ENCODE measurements at places on chromosomes 7 and 10. TPM values are rescaled to one million over a fixed set of nuclear protein-coding genes. Genes with fewer than 3 reads are reported as not detected.

Gene FOXK1
- total RNA-seq, result 33.4 TPM

DNA sequence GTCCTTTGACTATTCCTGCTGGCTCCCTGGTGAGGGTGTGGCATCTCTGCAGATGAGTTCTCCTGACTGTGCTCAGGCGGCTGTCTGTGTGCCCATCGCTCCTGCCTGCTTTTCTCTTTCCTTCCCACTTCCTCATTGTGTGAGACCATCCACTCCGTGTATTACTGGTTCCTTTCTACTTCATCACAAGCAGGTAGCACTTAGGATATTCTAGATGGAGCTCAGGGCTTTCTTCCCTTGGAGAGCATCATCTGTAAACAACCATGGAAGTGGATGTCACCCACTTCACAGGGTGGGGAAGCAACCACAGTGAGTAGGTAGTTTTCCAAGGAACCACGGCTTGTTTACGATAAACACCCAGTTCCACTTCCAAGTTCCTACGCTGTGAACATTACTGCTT, 15.7 kb downstream of the DNAJB6 start:
- no peak for DNase-seq

- no peak for DNase-seq
Observed at GRCh38 chr7:80530136-80530535, 18.3 kb upstream of the GNAT3 start.

DNA sequence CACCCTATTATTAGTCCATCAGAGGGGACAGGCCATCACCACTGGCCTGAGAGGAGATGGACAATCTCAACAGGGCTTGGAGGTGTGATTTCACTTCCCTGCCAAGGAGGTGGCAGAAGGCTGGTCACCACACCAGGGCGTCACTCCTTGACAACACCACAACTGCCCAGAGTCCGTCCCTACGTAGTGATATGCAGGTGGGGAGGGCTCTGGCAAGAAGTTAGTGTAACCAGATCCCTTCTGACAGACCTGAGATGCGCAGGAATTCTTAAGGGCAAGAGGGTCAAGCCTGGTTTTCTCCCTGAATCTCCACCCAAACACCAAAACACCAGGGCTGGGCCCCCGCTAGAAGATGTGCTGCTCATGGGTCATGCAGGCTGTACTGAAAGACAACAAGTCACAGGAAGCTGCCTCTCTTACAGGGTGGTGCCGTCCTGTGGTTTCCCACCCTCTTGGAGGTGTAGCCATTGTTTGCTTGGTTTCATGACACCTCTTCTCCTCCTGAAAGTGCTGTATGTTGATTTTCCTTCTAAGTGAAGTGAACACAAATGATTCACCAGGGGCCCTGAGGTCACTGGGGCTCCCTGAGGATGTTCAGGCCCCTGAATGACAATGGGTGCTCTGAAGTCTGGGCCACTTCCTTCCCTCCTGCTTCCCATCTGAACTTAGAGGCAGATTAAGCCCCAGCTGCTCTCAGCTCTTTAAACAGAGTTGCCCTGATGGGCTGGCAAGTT, 27.1 kb downstream of the ATXN7L1 start:
- DNase-seq, result no peak

DNA sequence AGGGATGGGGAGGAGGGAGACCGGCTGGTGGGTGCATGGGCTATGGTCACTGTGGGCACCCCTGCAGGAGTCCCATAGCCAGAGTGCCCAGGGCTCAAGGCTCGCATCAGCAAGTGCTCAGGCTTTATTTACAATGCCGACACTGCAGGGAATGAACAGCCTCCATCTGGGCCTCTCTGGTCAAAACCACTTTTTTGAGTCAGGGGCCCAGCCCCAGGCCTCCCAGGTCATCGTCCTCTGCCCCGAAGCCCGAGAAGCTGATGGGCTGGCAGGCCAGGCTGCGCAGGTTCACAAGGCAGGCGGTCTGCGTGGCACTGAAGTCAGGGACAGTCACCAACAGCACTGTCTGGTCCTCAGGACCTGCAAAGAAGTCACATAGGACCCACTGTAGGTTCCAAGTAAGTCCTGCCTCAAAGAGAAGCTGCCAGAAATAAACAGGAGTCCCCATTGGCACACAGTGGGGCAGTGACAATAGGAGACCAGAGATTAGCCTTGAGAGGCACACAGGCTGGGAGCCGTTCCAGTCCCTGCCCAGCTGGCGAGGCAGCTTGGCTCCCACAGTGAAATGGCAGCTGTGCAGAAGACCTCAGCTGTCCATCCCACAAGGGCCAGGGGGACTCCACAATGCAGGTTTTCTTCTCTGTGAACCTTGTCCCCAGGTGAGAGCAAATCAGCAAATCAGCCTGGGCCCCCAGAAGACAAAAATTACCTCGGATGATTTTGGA, 8.6 kb downstream of the POLD2 start:
- no peak for DNase-seq

- DNase-seq, result no peak
Observed at GRCh38 chr10:21830037-21830436, 173.5 kb downstream of the DNAJC1 start.

Gene LDB3
- 3.2 TPM for total RNA-seq

Gene IDI2
- not detected for total RNA-seq

- no peak for DNase-seq
Observed at GRCh38 chr10:25102147-25102822, 72.5 kb upstream of the GPR158 start.

DNA sequence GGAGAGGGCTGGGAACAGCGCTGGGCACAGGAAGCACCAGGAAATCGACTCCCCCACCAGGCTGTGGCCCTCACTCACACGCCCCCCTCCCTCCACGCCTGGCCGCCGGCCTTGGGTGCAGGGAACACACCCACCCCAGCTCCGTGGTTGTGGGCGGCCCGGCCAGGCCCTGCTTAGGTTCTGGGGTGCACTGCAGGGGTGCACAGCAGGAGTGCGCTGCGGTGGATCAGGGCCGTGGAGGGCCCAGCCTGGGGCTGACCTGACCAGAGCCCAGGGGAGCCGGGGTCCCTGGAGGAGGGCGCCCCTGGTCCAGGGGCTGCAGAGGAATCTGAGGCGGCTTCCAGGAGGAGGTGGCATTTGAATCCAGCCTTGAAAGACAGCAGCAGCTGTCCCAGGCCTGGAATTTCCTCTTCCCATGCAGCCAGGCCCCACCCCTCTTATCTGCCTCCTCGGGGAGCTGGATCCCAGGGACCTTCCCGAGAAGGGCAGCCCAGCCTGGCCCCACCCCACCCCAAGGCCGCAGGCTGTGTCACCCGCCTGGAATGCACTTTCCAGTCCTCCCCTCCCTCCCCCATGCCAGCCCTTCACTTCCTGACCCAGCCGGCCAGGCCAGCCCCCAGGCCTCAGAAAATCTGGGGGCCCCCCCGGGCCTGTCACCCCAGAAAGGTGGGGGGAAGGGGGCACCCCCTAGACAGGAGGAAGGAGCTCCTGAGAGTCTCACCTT, 18.4 kb upstream of the PDGFA start:
- DNase-seq, result peak; percentile 95

Gene SEPTIN7
- total RNA-seq, result 215 TPM

DNA sequence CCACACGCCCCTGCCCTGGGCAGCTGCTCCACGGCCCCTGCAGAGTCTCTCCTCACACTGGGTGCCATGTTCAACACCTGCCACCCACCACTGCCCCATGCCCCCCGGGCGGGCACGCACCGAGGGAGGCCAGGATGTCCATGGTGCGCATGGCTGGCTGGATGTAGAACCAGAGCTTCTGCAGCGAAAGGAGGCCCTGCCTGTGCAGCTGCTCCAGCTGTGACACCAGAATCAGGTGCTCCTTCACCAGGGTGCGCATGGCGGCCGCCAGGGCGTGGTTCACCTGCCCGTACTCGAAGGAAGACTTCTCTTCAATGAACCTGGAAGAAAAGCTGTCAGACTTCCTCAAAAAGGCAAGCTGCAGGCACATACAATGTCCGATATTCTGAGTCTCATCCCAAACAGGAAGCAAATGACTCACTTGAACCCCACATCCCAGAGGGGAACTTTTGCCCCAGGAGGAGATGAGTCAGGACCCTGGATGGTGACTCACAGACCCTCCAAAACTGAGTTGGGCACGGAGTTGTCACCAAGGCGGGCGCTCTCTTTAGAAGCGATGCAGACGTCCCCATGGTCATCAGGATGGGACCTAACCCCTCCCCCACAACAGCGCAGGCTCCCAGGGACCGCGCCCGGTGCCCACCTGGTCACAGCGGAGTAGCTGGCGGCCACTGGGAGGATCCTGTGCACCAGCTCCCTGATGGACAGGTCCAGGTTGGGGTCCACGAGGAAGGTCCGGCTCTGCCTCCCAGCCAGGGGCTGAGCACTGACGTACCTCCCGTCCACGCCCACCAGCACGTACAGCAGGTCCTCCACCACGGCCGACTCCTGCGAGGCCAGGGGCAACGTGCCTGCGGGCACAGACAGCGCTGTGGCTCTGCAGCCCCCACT, 15.5 kb downstream of the TUBGCP2 start:
- peak; percentile 50 for DNase-seq

Gene MICALL2
- total RNA-seq, result 59.9 TPM

DNA sequence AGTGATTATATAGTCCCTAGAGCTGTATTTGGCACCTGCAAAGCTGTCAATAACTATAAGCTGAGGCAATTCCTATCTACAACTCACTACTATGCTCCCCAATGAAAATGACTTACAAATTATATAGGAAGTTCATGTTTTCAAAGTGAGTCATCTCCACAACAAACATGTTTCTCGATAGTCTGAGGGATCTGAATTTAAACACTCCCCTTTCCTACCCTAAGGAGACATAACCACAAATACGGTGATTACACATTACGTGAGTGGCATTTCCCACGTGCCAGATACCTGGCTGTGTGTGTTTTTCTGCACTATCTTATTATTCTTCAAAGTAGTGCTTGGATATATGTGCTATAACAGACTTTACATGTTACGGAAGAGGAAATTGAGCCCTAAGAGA, 122.5 kb upstream of the C1QL3 start:
- DNase-seq, result no peak
